ENCODE measurements at places on chromosomes 2 and 18.

GRCh38 chr2:15808204-15808910 lies 132.0 kb upstream of the MYCN start:
- DNase-seq, result no peak

- DNase-seq, result no peak
Measured at GRCh38 chr2:46087492-46087891, 209.7 kb upstream of the EPAS1 start.

GRCh38 chr2:48397846-48398245 lies 132.1 kb upstream of the STON1 start:
- DNase-seq, result no peak

DNA sequence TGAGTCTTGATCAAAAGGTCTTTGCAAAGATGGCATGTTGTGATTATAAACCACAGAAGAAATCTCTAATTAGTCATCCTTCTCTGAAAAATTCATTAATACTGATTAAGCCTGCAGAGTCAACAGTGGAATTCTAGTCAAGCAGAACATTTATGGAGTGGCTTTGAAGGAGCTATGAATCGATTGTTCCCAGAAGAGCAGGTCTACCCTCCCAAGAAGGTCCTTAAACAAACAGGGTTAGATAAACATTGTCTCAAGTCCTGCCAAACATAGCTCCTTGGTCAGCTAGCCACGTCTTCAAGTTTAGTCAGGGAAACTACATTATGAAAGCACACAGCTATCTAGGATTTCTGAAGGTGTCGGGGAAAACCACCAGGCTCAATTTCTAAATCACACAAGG lies 88.9 kb downstream of the ITGA4 start:
- no peak for DNase-seq

GRCh38 chr2:170733798-170734600 lies 18.9 kb downstream of the SP5 start:
- no peak for DNase-seq

- no peak for DNase-seq
Measured at GRCh38 chr2:3354986-3355385, 22.6 kb downstream of the EIPR1 start.

- no peak for DNase-seq
Measured at GRCh38 chr2:119469131-119469530, 37.5 kb downstream of the TMEM37 start.

DNA sequence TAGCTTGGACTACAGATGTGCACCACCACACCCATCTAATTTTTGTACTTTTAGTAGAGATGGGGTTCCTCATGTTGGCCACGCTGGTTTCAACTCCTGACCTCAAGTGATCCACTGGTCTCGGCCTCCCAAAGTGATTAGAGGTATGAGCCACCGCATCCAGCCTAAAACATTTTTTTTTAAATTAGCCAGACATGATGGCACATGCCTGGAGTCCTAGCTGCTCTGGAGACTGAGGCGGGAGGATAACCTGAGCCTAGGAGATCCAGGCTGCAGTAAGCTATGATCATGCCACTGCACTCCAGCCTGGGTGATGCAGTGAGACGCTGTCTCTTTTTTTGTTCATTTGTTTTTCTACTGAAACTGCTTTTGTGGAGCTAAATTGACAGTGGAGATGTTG lies 64.6 kb upstream of the ATG16L1 start:
- DNase-seq, result no peak

- no peak for DNase-seq
Measured at GRCh38 chr2:24107-24506, 22.2 kb downstream of the FAM110C start.

DNA sequence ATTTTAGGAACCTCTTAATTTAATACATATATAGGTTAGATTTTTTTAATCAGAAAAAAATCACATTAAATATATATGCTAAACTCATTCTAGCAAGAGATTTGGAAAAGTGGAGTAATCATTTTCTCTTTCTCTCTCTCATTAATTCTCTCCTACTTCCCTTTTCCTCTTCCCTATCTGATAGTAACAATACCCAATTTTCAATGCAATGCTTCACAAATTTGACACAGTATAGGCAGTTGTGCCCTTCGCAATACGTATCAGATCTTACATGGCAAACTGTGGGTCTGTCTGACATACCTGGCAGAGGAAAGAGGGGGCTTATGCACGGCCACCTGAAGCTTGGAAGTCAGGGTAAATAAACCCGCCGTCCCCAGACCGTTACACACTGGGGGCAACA lies 444.3 kb downstream of the NBAS start:
- no peak for DNase-seq

DNA sequence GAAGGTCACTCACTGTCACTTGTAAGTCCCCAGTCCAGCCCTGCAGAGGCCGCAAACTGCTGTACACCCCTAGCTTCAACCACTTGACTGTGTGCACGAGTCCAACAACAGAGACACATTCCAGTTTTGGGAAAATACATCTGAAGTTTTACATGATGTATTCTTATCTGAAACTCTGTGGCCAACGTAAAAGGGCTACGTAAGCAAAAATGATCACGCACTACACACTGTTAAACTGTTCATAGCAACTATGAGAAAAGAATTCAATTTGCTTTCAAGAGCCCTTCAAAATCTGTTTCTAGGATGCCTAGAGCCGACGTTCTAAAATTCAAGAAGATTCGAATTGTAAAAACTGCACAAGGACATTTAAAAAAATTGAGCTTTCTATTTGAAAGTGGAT lies 26.0 kb downstream of the EDAR start:
- no peak for DNase-seq

DNA sequence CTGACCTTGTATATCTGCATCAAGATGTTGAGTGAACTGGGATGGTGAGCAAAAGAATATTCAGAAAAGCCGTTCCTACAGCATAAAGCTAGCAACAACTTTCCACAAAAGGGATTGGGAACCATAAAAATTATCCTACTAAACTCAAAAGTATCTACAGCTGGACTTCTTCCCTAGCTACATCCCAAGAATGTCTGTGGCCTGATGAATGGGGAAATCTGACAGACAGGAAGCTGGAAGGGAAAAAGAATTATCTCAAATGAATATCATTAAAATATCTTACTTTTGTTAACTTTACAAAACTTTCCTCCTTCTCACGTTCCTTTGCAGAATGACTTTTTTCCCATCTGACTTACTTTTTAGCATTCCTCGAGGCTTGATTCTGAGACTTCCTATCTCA lies 150.9 kb downstream of the PDE11A start:
- no peak for DNase-seq

DNA sequence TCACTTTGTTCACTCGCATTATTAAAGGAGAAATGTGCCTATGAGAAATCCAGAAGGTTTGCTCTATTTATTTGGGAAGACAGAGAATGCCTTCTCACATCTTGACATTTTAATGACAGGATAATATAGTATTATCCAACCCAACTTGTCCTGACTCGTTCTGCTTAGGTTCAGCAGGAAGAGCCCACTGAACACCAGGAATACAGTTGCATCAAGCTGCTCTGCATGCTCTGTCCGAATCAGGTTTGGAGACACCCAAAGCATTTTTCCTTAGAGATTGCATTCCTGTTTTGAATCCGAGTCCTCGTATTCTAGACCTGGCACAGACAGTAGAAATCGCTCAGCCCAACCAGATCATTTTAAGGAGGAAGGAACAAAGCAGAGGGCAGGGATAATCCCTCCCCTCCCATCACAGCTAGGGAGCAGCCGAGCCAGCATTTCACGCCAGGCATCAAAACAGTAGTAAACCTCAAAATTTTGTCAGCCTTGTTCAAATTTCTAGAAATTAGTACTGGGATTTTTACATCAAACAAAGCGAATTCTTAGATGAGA lies 837.4 kb upstream of the ID2 start:
- DNase-seq, result no peak

DNA sequence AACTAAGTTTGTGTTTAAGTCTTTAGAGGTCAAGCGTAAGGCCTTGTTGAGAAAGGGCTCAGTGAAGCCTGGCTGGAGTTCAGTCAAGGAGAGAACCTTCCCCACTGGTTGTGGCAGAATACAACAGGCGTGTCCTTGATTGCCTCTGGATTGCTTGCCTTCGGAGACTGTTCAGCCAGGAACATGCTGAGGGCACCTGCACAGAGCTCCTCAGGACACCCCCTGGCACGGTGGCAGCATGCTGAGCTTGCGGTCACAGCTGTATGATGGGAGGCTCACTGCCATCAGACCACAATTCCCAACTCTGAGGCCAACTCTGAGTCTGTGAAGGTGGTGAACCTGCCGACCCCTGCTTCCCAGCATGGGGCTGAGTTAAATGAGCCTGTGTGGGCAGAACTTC lies 130.0 kb downstream of the LPIN1 start:
- DNase-seq, result no peak

GRCh38 chr2:168577885-168578284 lies 121.8 kb downstream of the CERS6 start:
- no peak for DNase-seq

DNA sequence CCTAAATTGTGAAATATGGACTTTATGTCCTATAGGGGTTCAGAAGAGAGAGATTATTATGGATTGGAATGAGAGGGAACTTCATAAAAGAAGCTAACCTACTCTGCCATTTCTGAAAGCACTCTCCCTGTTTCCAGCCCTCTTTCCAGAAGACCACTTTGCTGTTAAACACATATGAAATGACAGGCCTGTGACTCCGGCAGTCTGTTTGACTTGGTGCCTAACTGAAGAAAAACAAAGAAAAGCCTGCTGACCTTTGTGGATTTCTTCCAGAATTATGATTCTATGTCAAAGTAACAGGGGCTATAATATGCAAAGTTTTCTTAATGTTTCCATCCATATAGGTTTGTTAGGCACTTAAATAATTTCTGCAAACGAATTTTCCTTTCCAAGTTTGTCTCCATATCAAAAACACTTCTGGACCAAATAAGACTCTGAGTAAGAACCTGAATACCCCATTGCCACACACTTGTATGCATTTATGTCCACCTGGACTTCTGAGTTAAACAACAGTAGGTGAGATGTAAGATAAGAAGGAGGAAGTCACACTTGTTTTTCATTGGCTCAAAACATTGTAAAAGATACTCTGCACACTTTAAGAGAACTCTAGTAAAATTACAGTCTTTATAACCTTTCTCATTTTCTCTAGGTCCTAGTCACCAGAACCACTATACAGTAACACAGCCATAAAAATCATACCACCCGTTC lies 111.7 kb downstream of the PIEZO2 start:
- no peak for DNase-seq

- no peak for DNase-seq
Measured at GRCh38 chr2:53694096-53694771, 73.4 kb upstream of the CHAC2 start.

GRCh38 chr2:8452296-8452695 lies 229.6 kb upstream of the ID2 start:
- no peak for DNase-seq

- DNase-seq, result no peak
Measured at GRCh38 chr18:31426871-31427406, 20.6 kb upstream of the DSG3 start.

GRCh38 chr2:146415291-146415690 lies 1429.5 kb upstream of the ACVR2A start:
- DNase-seq, result no peak

DNA sequence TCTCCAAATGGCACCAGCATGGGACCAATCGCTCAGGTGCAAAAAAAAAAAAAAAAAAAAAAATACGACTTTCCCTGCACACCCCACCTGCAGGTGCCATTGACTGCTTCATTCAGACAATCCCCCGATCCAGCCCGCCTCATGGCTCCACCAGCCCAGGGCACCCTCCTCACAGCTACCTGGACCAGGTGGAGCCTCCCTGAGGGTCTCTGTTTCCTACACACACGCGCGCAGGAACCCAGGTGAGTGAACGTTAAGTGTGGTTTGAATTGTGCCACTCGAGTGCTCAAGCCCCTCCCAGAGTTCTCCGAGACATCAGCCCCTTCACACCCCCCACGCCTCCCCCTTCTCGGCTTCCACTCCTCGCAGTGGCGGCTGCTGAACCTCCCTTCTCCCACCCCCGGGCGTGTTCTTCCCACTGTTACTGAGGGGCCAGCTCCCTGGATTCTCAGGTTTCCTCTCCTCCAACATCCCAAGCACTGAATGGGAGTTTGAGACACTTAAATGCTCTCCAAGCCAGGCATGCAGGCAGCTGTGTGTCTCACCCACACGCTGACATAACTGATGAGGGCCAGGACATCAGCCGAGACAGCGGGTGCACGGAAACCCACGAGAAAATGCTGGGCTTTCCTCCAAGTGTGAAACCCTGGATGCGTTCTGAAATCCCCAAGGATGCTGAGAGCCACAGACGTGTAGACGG lies 88.8 kb upstream of the SNTG2 start:
- DNase-seq, result no peak

DNA sequence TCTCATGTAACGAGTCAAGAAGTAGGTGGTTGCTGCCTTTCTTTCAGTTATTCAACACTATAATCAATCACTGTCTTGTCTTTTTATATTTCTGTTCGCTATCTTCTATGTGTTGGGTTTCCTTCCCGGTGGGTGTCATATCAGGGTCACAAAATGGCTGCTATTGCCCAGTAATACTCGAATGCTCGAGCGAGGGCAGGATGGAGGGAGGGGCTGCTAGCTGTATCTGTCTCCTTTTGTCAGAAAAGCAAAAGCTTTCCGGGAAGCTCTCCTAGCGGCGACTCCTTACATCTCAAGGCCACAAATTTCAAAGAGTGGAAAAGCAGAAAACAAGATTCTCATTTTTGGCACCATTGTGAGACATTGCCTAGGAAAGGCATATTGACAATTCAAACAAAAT lies 16.4 kb upstream of the GALNT3 start:
- no peak for DNase-seq

- no peak for DNase-seq
Measured at GRCh38 chr2:144078106-144078505, 441.8 kb downstream of the ZEB2 start.

- no peak for DNase-seq
Measured at GRCh38 chr2:114450639-114451038, 8.2 kb downstream of the DPP10 start.

- DNase-seq, result peak; percentile 73
Measured at GRCh38 chr18:2932247-2933181, 80.4 kb downstream of the LPIN2 start.

DNA sequence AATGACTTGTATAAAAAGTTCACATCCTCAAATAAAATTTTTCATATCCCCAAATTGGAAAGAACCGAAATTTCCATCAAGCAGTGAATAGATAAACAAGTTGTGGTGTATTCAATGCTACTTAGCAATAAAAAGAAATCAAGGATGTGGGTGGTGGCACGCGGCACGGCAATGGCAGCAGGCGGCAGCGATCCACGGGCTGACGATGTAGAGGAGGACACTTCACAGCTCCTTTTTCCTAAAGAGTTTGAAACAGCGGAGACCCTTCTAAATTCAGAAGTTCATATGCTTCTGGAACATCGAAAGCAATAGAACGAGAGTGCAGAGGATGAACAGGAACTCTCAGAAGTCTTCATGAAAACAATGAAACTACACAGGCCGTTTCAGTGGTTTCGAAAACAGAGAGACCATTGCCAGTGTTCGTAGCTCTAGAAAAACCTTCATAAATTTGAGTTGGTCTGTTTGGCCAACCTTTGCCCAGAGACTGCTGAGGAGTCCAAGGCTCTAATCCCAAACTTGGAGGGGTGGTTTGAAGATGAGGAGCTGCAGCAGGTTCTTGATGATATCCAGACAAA lies 9.8 kb upstream of the IL36A start:
- DNase-seq, result peak; percentile 12

GRCh38 chr2:221571551-221572218 lies 419 bp downstream of the EPHA4 start:
- DNase-seq, result no peak
